ENCODE measurements at places on chromosomes 6 and 20.

- no peak for DNase-seq
These were observed 9.5 kb upstream of the NKX2-2 start for GRCh38 chr20:21523281-21523868.

DNA sequence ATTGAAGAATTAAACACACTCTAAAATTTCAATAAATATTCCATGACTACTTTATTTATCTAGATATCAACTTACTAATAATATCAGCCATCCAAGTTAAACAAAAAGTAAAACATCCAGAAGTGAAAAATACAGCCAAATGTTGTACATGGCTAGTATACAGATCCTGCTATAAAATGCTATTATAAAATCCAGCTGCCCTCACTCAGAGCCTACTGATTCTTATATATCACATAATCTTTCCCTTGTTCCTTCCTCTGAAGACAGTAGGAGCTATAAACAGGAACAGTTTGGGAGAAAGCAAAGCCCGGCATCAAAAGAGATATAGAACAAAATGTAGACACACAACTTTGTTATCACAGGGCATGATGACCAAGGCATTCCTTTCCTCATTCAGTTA, 212.9 kb downstream of the PLCB4 start:
- no peak for DNase-seq

GRCh38 chr20:59032713-59033059, 551 bp upstream of the ATP5F1E start:
- DNase-seq: no peak

DNA sequence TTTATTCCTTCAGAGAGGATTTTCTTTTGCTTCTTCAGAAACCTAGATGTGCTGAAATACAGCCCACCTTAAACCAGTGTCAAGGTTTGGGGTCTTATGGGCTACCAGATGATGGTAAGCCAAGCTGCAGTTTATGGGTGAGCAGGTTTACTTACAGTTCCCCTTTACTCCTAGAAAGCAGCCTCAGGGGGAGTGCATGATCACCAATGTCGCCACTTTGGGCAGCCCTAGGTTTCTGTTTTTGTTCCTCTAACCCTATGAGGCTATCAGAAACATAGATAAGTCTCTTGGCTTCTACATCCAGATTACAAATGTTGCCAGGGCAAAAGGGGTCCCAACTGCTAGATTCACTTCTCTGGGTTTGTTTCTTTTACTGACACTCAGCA, 67.2 kb downstream of the TRIM27 start:
- no peak for DNase-seq

DNA sequence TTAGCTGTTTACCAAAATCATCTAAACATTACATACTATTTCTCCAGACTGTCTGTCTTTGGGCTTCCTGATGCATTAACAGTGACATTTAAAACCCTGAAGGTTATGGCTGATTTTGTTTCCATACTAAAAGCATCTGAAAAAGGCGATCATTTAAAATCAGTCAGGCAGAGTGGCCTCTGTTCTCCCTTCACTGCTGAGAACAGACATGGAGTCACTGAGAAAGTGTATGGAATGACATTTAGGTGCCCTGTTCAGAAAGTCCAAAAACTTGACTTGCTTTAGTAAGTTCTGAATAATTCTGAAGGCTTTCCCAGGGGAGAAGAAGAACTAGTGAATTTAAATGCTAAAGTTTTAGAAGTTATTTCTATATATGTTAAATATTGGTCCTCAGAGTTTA, 83.0 kb downstream of the MAP7 start:
- DNase-seq: no peak

GRCh38 chr20:32480371-32481241, 104.5 kb downstream of the NOL4L start:
- no peak for DNase-seq

DNA sequence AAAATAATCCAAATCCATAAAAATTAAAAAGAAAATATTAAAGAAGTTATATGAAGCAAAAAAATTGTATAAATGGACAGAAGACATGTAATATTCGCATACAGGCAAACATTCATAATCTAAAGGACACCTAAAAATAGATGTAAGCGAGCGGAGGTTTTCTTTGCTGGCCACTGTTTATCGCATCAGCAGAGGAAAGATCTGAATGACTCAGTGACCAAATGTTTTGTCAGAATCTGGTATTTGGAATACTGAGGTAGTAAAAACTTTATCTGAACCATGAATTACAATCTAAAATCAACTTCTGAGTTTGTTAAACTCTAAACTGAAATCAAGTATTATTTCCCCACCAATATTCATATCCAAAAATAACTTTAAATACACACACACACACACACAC, 7.8 kb downstream of the TSPYL4 start:
- no peak for DNase-seq

DNA sequence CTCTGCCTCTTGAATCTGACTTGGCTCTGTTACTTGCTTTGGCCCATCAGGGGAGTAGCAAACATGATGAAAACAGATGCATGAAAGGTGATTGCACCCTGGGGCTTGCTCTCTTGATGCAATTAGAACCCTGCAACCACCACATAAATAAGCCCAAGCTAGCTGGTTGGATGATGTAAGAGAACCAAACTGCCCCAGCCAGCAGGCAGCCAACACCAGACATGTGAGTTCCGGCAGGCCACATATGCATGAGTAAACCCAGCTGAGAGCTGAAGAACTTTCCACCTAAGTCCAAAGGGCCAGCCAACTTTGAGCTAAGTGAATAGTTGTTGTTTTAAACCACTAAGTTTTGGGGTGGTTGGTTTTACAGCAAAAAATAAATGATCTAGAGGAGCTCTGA, 268.4 kb downstream of the FARS2 start:
- no peak for DNase-seq

DNA sequence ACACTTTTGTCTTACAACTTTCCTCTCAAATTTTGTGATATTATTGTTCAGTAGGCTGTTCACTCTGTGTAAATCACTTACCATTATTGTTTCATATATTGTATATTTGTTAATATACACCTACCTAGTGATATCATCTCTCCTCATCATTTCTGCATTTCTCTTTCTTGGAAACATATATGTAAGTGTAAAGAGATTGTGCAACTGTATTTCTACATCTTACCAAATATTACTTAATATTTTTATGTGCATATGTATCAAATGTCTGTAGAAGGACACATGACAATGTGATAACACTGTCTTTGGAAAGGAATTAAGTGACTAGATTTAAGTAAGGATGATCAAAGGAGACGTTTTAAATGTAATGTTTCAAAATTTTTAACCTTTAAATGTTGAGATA, 30.2 kb downstream of the ZNF322 start:
- no peak for DNase-seq

DNA sequence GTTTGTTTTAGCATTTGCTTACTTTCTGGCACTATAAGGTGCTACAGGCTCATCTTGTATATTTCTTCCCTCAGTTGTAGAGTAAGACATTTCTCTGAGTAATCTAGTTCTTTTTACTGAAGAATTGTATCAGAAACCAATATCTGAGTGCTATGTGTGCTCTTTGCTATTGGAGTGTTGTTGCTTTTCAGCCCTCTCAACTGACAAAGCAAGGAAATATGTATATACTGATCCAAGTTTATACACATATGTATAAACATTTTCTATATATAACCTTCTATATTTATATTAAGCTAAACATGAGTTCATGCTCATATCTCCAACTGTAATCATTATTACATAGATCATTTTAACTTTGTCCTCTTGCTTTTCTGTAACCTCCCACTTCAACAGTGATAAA, 405.7 kb downstream of the RFPL4B start:
- DNase-seq: no peak

DNA sequence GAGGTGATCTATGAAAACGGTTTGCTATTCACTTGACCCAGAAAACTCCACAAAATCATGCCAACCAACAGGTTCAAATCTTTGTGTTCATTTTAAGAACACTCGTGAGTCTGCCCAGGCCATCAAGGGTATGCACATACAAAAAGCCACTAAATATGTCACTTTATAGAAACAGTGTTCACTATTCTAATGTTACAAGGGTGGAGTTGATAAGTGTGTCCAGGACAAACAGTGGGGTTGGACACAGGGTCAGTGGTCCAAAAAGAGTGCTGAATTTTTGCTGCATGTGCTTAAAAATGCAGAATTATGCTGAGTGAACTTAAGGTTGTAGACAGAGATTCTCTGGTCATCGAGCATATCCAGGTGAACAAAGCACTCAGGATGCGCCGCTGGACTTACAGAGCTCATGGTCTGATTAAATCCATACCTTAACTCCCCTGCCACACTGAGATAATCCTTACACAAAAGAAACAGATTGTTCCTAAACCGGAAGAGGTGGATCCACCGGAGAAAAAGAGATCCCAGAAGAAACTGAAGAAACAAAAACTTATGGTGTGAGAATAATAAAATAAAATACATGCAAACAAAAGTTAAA, 23.5 kb downstream of the KIAA0408 start:
- no peak for DNase-seq

GRCh38 chr6:52584203-52584602, 7.3 kb upstream of the TRAM2 start:
- DNase-seq: no peak

DNA sequence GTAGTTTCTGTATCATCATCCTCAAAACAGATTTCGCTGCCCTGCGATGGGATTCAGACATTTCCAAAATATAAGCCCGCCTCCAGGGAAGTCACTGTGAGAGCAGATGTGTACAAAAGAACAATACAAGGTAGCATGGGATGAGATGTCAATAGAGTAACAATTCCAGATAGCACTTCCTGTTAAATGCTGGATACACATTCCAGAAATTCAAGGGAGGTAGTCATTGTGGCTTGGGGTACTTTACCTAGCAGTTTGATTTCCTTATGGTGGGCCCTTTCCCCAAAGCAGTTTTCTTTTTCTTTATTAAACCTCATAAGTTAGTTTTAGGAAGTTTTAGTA, 2.5 kb downstream of the RNF217 start:
- no peak for DNase-seq

DNA sequence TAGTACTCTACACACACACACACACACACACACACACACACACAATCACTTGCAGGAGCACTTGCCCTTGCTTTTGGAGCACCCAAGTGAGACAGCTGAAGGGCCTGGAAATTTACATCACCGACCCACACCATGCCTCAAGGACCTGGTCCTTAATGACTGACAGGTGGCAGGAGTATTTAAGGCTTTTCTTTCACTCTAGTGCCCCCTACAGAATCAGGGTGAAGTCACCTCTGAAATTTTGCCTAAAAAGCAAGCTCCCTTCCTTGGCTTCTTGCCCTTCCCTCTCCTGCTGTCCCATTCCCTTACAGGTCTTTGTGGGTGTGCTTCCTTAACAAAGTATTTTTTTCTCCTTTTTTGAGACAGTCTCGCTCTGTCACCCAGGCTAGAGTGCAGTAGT, 353.5 kb upstream of the IRAK1BP1 start:
- no peak for DNase-seq

- DNase-seq: no peak
These were observed 42.4 kb downstream of the LCA5 start for GRCh38 chr6:79494841-79495240.

- DNase-seq: no peak
These were observed 230.5 kb upstream of the RIN2 start for GRCh38 chr20:19527509-19527908.

GRCh38 chr6:40543146-40543545, 44.0 kb downstream of the LRFN2 start:
- peak; percentile 25 for DNase-seq

- no peak for DNase-seq
These were observed 73.9 kb upstream of the NRSN1 start for GRCh38 chr6:24051942-24052589.

GRCh38 chr6:125539892-125540291, 209.5 kb upstream of the HEY2 start:
- no peak for DNase-seq

DNA sequence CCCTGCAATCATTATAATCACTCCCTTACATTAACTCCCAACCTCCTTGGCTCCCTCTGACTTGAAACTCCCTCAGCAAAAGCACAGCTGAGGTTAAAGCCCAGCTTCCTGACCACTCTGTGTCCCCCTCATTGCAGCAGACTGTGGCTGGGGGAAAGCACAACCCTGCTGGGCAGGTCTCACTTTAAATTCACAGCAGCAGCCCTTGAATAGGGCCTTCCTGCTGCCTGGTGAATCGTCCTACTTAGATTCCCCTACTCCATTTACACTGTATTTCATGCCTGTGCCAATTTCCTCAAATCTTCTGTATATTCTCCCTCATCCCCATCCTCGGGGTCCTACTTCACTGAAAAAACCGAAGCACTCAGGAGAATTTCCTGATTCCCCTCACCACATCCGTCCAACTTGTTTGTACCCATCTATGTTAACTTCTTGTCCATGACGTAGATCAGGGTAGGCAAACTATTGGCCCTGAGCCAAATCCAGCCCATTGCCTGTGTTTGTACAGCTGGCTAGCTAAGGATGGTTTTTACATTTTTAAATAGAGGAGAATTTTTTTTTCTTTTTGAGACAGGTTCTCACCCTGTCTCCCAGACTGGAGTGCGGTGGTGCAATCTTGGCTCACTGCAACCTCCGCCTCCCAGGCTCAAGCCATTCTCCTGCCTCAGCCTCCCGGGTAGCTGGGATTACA, 31.5 kb upstream of the GCM1 start:
- no peak for DNase-seq

- no peak for DNase-seq
These were observed 14.0 kb downstream of the EPB41L2 start for GRCh38 chr6:131048933-131049515.
